Lung microvascular endothelial cell (primary cell): ENCODE measurements at places on chromosomes 5 and 9. TPM values are rescaled to one million over a fixed set of nuclear protein-coding genes. Genes with fewer than 3 reads are reported as not detected.

GRCh38 chr9:97924386-97924785, 2.1 kb upstream of the TRMO start:
- no peak for DNase-seq

DNA sequence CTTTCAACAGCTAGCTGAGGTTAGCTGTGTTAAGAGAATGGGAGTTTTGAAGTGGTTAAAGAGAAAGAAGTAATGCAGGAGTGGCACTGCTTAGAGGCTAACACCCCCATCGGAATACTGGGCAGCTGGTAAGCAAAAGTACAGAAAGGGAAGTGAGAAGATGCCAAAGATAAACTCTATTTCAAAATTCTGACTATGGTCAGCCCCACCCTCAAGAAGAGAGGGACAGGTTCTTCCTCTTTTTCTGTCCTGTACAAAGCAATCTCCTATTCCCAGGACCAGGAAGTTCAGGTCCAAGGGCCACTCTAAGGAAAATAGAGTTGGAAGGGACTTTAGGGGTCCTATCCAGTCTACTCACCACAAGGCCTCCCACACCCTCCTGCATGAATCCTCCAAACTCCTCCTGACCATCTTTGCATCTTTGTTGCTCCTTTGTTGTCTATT, 45.9 kb upstream of the JAK2 start:
- no peak for DNase-seq

DNA sequence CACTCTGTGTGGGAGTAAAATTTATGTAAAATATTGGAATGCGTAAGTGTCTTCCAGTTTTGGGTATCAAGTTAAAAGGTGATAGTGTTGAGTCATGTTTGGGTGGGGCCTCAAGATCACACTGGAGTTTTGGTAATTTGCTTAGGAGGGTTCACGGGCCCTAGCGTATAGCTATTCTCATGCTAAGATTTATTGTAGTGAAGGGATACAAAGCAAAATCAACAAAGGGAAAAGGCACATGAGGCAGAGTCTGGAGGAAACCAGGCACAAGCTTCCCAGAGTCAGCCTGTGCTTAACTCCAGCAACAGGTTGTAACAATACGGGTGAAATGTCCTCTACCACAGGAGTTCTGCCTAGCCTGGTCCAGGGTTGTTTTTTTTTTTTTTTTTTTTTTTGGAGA, 20.2 kb downstream of the HSPA4 start:
- DNase-seq: no peak

DNA sequence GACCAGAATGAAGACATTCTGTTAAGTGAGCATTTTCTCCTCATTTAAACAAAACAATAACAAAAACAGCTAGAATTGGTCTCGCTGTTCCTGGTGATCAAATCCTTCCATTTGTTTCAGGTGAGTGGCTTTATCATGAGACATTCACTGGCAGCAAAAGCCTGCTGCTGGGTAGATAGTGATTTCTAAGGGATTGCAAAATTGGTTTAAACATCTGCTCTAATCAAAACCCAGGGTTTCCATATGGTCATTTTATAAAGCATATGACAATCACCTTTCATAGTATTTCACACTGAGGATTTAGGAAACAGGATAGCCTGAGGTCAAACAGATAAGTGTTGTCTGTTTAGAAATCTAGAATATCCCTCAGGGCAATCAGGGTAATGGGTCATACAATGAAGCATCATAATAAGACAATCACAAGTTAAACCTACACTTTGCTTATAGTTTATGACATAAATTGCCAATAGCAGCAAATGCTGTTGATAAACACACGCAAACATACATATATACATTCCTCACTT, 769.6 kb upstream of the C9orf72 start:
- DNase-seq: no peak

DNA sequence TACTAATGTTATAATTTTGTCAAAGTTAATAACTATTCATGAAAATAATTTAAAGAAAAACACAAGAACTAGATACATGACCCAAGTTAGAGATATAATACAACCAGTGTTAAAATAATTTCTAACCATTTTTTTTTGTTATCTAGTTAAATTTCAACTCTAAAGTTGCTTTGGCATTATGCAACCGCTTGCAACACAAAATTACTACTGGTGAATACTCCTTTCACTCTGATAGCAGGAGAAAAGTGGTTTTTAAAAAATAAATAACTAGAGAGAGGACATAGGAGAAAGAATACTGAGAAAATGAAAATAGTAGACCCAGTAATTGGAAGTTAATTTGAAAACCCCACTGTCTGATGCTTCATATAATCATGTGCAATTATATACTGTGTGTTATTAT, 622.4 kb upstream of the GRIN3A start:
- no peak for DNase-seq

- DNase-seq: no peak
These were observed 508.9 kb downstream of the EBF1 start for GRCh38 chr5:158590746-158591300.

DNA sequence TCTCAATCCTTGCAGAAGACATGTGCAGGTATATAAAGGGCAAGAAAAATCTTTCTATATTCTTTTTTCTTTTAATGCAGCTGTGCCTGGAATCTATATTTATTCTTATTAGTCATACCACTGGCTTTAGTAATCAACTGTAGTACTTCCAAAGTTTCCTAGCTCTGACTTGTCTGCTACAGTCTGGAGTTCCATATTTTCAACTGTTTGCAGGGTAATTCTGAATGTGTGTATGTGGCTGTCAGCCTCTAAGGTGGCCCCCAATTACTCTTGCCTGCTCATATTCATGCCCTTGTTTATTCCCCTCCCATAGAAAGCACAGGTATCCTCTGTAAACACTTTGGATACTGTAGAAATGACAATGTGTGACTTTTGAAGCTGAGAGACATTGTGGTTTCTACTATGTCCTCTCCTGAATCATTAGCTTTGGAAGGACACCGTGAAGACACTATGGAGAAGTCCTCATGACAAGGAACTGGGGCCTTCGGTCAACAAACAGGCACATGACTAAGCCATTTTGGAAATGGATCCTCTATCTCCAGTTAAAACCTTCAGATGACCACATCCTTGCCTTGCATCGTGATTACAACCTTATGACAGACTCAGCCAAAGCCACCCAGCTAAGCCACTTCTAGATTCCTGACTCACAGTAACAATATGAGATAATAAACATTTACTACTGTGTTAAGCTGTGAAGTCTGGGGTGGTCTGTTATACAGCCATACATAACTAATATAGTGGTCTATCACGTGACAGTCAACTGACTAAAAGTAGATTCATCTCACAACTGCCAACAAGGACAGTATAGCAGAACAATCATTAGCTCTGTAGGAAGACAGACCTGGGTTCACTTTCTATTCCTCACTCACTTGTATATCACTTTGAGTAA, 49.5 kb upstream of the SUSD1 start:
- peak; percentile 13 for DNase-seq

DNA sequence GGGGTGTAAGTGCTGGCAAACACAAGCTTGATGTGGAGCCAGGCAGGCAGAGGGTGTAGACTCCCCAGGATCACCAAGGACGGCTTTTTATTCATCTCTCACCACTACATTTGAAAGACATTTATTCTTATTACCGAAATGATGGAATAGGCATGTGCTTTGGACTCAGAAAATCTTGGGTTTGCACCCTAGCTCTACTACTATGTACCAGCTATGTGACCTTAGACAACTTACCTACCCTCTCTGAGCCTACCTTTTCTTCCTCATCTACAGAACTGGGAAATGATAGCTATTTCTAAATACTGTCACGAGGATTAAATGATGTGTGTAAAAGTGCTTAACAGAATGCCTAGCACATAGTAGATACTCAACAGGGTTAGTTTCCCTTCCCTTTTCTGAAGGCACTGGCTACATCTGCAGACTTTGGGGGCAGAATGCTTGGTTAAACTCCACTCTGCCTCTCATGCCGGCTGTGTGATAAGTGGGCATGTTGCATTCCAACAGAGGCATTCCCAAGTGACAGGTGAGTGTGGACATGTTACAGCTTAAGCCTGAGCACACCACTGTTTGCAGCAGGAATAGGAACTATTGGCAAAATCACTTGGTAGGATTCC, 94.8 kb downstream of the SLC1A3 start:
- DNase-seq: no peak

The GABRA1 gene
- total RNA-seq: not detected in 2 replicates

DNA sequence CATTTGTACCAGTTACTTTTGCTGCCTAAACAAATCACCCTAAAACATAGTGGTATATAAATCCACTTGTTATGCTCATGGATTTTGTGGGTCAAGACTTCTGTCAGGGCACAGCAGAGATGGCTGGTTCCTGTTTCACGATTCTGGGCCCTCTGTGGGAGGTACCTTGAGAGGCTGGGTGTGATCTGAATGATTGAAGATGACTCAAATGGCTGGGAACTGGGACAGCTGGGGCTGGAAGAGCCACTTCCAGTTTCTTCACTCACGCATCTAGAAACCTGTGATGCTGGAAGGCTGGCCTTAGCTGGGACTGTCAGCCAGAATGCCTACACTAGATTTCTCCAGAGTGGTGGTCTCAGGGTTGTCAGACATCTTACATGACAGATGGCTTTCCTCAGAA, 88.1 kb downstream of the KIF4B start:
- no peak for DNase-seq

DNA sequence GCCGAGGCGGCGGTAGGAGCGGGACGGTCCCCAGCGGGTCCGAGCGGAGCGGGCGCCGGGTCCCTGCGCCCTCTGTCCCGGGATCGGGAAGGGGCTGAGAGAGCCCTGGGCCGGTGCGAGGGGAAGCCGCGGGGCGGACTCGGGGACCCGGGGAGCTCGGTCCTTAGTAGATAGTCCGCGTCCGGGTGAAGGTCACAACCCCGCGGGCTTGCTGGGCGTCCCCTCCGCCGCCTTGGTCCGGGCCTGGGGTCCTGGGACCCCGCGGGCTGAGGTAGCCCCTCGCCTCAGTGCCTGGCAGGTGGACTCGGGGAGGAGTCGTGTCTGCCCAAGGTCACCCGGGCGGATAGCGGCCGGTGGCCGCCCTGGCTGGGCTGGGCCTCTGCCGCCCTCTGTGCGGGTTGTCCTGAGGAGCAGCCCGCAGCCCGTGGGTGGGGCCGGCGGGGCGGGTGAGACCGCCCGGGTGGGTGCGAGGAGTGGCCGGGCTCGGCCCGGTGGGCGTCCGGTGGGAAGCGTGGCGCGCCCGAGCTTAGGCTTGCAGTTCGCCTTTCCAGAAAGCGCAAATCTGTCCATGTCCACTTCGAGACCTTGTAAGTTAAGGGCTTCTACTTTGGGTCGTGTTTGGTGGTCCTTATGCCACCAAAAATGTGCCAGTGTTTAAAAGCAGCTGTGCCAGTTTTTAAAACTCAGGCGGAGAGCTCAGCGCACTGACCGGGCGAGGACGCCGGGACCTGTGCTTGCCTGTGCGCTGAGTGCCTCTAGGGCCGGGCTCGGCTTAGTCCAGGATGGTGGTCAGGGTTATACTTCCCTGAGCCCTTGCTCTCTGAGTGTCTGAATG, 554 bp downstream of the SDHA start:
- peak; percentile 38 for DNase-seq

DNA sequence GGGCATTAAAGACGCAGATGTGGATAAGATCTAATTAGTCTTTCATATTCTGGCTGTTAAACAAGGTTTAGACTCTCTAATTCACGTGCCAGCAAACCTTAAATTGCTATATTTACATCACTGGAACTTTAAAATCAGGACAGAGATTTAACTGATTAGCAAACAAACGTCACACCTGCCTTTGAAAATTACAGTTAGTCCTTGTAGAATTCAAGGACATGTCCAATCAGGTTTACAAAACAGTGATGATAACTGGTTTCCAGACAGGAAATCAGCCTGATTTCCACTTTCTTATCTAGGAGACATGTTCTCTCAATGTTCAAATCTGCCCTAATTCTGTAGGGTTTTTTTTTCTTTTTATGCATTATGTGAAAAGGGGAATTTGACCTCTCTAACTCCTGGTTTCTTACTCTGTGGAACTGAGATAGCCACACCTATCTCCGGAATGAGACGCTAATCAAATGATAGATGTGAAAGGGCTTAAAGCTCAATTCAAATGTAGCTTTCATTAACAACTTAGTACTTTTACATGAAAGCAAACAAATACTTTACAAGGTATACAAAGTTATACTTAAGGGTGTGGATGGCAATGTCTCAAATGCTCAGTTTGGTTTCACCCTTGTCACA, 26.5 kb downstream of the SPINK5 start:
- DNase-seq: no peak

The CNOT8 gene
- total RNA-seq: 73.7 and 104 TPM in 2 replicates

GRCh38 chr9:136587944-136588662, 42.3 kb upstream of the NOTCH1 start:
- no peak for DNase-seq
